ENCODE measurements at places on chromosomes 16 and 17. TPM values are rescaled to one million over a fixed set of nuclear protein-coding genes. Genes with fewer than 3 reads are reported as not detected.

The STAT3 gene
- 230 TPM for total RNA-seq

The IL17C gene
- total RNA-seq: not detected

The NKD1 gene
- 18.0 TPM for total RNA-seq

The SEPTIN1 gene
- total RNA-seq: 0.82 TPM

- H3K36me3 ChIP-seq: peaks cover 72% of the 10 kb centered on the region
- no peak overlapping the region for H3K4me3 ChIP-seq
- H3K4me1 ChIP-seq: no peaks in the 10 kb centered on the region
- no peak overlapping the region for H3K27ac ChIP-seq
- no peak for DNase-seq
- H3K27me3 ChIP-seq: no peaks in the 10 kb centered on the region
Measured at GRCh38 chr17:36506249-36506826, 19.9 kb downstream of the ZNHIT3 start.

- peak overlapping the region; percentile 42 for H3K27ac ChIP-seq
- peak overlapping the region; percentile 32 for H3K4me3 ChIP-seq
- H3K4me1 ChIP-seq: peaks cover 31% of the 10 kb centered on the region
- DNase-seq: no peak
Measured at GRCh38 chr16:12903407-12904328, 2.3 kb downstream of the SHISA9 start.

DNA sequence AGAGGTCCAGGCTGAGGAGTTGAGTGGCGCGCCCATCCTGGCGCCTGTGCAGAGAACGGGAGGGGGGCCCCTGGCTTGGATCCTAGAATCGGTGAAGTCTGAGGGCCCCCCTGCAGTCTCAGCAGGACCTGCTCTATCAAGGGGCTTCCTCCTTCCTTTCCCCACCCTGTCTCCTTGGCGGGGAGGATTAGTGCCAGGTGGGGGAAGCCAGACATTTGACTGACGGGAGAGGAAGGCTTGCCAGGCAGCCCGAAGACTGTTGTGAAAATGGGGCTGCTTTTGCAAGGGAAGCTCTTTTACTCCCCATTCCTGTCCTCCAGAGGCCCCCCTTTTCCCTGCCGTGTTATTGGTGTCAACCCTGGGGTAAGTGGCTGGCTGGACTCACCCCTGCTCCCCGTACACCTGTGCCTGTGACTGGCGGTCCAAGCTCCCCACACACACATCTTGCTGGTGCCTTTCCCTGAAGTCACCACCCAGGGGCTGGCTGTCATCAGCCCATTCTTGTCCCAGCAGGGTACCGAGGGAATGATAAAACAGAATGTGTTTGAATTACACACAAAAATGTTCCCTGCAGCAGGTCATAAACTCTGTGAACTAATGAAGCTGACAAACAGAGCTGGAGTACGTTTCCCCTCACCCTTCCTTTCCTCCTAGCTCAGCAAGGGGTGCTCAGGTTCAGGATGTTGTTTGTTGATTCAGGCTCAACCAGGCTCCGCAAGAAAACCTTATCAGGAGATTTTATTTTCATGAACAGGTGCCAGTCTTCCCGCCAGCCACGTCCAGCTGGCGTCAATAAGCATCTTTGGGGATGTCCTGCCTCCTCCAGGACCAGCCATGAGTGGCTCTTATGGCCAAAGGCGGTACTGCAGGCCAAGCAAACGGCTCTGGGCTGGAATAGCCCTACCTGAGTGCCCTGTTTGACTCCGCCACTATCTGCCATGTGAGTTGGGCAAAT is 4.4 kb upstream of the ARMC7 start:
- no peaks in the 10 kb centered on the region for H3K4me1 ChIP-seq
- no peaks in the 10 kb centered on the region for H3K27me3 ChIP-seq
- no peak overlapping the region for H3K27ac ChIP-seq
- no peak overlapping the region for H3K4me3 ChIP-seq
- no peak for DNase-seq

- no peak for DNase-seq
- peak overlapping the region; percentile 85 for H3K27ac ChIP-seq
- H3K36me3 ChIP-seq: no peaks in the 10 kb centered on the region
- peaks cover 89% of the 10 kb centered on the region for H3K4me1 ChIP-seq
- H3K27me3 ChIP-seq: no peaks in the 10 kb centered on the region
- H3K4me3 ChIP-seq: no peak overlapping the region
Measured at GRCh38 chr17:1000597-1001461, 3.9 kb downstream of the TIMM22 start.

- H3K4me3 ChIP-seq: no peak overlapping the region
- peaks cover 25% of the 10 kb centered on the region for H3K4me1 ChIP-seq
- H3K27ac ChIP-seq: peak overlapping the region; percentile 79
Measured at GRCh38 chr16:16127469-16128116, 95.7 kb downstream of the ABCC6 start.

DNA sequence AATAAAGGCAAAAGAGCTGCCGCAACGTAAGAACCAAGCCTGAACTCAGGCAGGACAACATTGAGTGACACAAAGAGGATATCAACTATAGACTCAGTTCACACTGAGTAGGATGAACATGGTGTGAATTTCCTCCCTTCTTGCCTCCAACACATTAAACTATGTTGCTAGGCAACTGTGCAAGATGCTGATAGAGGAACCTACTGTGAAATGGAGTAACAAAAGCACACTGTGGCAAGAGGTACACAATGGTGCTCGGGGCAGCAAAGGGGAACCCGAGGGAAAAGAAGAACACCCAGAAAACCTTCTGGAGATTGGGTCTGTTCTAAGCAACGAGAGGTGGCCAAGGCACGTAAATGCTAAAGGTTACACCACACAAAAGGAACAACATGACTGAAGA is 34.1 kb downstream of the GRB2 start:
- no peaks in the 10 kb centered on the region for H3K36me3 ChIP-seq
- H3K27me3 ChIP-seq: no peaks in the 10 kb centered on the region
- no peak for DNase-seq
- H3K27ac ChIP-seq: peak overlapping the region; percentile 75

- DNase-seq: no peak
- no peak overlapping the region for H3K27ac ChIP-seq
- no peaks in the 10 kb centered on the region for H3K36me3 ChIP-seq
- peaks cover 5% of the 10 kb centered on the region for H3K27me3 ChIP-seq
Measured at GRCh38 chr16:87186446-87186845, 130.7 kb downstream of the C16orf95 start.

GRCh38 chr16:79282806-79283205 is 317.7 kb downstream of the MAF start:
- no peak overlapping the region for H3K4me3 ChIP-seq
- peaks cover 3% of the 10 kb centered on the region for H3K27me3 ChIP-seq
- no peak for DNase-seq
- no peak overlapping the region for H3K27ac ChIP-seq
- peaks cover 7% of the 10 kb centered on the region for H3K4me1 ChIP-seq

DNA sequence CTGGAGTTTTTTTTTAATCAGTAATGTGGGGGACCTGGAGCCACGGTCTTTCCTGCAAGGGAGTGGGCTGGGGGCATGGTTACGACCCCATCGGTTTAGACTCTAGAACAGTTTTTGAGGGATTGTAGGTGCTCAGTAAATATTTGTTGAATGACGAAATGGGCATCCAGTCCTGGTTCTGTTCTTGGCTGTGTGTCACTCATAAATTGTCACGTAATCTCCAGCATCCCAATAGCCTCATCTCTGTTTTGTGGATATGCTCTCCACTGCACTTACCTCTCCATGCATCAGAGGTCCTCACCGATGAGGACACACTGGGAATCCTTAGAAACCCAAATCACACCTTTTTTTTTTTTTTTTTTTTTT is 497 bp upstream of the SLC38A7 start:
- peak overlapping the region; percentile 75 for H3K4me3 ChIP-seq
- peak overlapping the region; percentile 75 for H3K27ac ChIP-seq
- DNase-seq: no peak

- no peak for DNase-seq
- no peak overlapping the region for H3K4me3 ChIP-seq
- no peaks in the 10 kb centered on the region for H3K36me3 ChIP-seq
- no peaks in the 10 kb centered on the region for H3K4me1 ChIP-seq
- H3K27ac ChIP-seq: no peak overlapping the region
Measured at GRCh38 chr17:74671031-74671771, 41.5 kb downstream of the CD300LF start.

DNA sequence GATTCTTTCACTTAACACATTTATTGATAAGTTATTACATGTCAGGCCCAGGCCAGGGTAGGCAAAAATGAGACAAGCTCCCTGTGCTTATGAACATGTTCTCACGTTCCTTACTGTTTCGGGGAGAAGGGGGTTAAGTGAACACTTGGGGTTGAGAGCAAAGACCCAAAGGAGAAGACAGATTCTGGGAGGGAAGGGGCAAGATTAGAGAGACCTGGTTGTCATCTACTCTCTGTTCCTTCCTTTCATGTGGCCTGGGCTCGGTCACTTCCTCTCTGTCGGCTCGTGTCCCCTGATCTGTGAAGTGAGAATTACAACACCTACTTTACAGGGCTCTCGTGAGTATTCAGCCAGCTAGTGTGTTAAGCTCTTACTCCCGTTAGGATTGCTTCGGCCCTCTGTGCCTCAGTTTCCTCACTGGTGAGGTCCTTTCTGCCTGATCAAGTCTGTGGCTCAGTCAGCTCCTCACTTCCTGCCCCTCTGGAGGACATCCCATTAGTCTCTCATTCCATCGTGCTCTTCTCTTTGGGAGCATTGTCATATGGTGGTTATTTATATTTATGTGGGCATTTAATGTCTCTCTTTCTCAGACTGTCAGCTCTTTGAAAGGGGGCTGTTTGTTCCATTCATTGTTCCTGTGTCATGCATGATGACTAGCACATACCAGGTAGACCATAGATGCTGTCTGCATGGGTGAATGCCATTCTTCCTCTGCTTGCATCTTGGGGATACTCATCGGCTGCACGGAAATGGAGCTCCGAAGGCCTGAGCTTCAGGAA is 38.9 kb downstream of the PLCG2 start:
- H3K27ac ChIP-seq: no peak overlapping the region
- no peak for DNase-seq
- no peak overlapping the region for H3K4me3 ChIP-seq
- no peaks in the 10 kb centered on the region for H3K36me3 ChIP-seq
- H3K4me1 ChIP-seq: no peaks in the 10 kb centered on the region
- H3K27me3 ChIP-seq: no peaks in the 10 kb centered on the region
